ENCODE measurements at places on chromosomes 3 and 15. TPM values are rescaled to one million over a fixed set of nuclear protein-coding genes. Genes with fewer than 3 reads are reported as not detected.

- DNase-seq: no peak
Measured at GRCh38 chr3:23253214-23253613, 50.1 kb downstream of the UBE2E2 start.

GRCh38 chr3:12246497-12247163, 42.2 kb upstream of the PPARG start:
- no peak for DNase-seq

DNA sequence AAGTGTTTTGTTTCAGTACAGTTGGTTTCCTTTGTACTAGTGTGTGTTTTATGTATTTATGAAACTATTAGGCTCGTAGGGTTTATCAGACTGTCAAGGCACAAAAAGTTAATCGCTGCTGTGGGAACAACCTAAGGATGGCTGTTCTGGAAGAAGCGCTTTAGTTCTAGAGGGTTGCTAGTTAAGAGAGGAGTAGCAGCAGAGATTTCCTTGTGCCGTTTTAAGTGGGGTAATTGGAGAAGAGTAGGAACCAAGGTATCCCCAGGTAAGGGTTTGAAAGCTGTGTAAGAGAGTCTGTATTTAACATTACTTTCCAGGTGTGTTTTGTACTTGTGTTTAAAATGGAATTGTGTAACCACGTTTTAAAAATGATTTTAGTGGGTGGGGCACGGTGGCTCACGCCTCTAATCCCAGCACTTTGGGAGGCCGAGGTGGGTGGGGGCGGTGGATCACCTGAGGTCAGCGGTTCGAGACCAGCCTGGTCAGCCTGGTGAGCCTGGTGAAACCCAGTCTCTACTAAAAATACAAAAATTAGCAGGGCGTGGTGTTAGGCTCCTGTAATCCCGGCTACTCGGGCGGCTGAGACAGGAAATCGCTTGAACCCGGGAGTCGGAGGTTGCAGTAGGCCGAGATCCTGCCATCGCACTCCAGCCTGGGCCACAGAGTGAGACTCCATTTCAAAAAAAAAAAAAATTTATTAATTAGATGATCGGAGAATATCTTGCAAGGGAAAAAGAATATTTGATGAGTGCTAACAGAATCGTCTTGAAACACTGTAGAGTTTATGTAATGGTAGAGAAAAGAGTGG, 2.6 kb downstream of the MORF4L1 start:
- no peak for DNase-seq

GRCh38 chr3:72299823-72300222, 514.9 kb upstream of the PROK2 start:
- no peak for DNase-seq

DNA sequence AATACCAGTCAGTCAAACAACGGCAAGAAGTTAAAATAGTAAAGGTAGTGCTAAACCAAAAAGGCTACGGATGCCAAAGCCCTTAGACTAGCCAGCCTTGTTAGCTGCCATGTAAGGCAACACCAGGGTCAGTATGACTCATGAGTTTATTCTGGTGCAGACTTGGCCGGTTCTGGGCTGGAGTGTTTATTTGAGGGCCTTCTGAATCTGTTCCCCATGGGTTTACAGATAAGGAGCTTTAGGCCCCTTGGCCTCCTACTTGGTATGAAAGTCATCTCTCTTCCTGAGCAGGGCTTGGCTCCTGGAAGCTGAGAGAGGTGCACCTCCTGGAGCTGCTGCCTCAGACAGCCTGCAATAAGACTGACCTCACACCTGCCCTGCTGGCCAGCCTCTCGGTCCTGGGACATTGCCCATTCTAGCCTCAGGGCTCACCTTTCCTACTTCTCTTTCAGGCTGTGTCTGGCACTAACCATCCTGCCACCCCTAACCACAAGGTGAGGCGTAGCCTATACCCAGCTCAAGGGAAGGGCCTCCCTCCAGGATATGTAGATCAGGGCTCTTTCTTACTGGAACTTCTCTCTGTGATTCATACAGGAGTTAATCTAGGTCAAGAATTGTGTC, 10.4 kb upstream of the RTP1 start:
- DNase-seq: no peak

GRCh38 chr3:114496466-114496865, 202.6 kb downstream of the TIGIT start:
- DNase-seq: no peak

DNA sequence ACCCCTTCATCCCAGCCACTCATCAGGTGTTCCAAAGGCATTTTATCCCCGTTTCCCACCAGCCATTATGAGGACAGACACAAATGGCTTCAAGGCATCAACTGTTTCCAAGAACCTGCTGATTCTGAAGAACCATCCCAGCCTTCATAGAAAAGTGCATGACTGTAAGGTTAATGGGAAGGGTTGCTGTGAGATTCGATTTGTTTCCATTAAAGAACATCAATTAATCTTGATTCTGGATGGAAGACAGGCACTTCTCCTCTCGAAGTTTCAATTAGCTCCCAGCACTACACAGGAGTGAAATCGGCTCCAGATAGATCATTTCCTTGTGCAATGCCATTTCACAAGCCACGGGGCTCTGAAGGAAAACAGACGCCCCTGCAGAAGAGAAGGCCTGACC, 25.8 kb downstream of the SRGAP3 start:
- no peak for DNase-seq

DNA sequence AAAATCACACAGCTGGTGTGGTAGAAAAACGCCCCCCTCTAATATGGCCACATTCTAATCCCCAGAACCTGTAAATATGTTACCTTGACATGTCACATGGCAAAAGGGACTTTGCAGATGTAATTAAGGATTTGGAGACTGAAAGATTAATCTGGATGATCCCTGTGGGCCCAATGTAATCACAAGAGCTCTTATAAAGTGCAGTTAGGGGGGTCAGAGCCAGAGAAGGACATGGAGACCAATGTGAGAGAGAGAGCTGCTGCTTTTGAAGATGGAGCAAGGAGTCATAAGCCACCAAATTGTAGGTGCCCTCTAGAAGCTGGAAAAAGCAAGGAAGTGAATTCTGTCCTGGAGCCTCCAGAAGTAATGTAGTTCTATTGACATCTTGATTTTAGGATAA, 152.6 kb downstream of the PEX5L start:
- DNase-seq: no peak

DNA sequence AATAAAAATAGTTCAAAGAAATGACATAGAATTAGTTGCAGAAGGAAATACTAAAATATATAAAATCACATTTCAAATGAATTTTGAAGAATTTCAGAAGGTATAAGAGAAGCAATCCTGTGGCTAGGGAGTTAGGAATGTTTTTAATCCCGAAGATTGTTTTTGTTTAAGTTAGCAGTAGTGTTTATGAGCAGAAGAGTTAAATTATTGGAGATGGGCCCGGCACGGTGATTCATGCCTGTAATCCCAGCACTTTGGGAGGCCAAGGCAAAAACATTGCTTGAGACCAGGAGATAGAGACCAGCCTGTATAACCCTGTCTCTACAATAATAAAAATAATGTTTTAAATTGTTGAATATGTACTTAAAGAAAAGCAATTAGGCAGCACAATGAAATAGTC, 432.5 kb downstream of the MFSD1 start:
- no peak for DNase-seq

GRCh38 chr3:128319107-128319506, 147.6 kb downstream of the DNAJB8 start:
- peak; percentile 3 for DNase-seq

- no peak for DNase-seq
Measured at GRCh38 chr15:73983211-73983727, 8.8 kb downstream of the STOML1 start.

DNA sequence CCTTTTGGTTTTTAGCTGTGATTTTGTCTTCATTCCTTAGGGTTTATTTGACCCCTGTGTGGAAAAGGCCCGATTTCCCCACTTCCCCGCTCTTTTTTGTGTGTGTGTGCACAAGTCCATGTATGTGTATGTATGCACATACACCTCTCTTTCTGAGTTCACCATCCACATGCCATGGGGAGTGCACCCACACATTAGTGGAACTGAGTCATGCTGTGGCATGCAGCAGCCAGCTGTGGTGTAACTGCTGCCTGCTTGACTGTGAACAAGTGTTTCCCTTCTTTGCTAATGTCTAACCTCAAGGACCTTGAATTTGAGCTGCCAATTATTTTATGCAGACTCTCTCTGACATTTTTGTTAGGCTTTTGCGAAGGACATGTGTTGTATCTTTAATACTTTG, 434.9 kb upstream of the TPM1 start:
- no peak for DNase-seq

Gene HTR3C
- total RNA-seq: not detected

Gene BFSP2
- not detected for total RNA-seq

Gene GRAMD1C
- total RNA-seq: 7.3 TPM

Gene LRRC2
- 0.31 TPM for total RNA-seq

Gene ARPP21
- total RNA-seq: 1.4 TPM

Gene RNF111
- 33.3 TPM for total RNA-seq

Gene AGBL1
- 0.07 TPM for total RNA-seq

All from type B pancreatic cell (in vitro differentiated cells).